ENCODE measurements at places on chromosomes 3 and 15. TPM values are rescaled to one million over a fixed set of nuclear protein-coding genes. Genes with fewer than 3 reads are reported as not detected.

SELENOT gene
- 52.1 TPM for total RNA-seq

GRCh38 chr3:138640537-138640936 is 32.0 kb downstream of the FAIM start:
- peak; percentile 5 for DNase-seq

IQCH gene
- total RNA-seq = 5.0 TPM

- DNase-seq = no peak
Observed at GRCh38 chr3:126350502-126351085, 6.6 kb downstream of the KLF15 start.

GRCh38 chr3:62605413-62606068 is 232.2 kb upstream of the FEZF2 start:
- DNase-seq = no peak

DNA sequence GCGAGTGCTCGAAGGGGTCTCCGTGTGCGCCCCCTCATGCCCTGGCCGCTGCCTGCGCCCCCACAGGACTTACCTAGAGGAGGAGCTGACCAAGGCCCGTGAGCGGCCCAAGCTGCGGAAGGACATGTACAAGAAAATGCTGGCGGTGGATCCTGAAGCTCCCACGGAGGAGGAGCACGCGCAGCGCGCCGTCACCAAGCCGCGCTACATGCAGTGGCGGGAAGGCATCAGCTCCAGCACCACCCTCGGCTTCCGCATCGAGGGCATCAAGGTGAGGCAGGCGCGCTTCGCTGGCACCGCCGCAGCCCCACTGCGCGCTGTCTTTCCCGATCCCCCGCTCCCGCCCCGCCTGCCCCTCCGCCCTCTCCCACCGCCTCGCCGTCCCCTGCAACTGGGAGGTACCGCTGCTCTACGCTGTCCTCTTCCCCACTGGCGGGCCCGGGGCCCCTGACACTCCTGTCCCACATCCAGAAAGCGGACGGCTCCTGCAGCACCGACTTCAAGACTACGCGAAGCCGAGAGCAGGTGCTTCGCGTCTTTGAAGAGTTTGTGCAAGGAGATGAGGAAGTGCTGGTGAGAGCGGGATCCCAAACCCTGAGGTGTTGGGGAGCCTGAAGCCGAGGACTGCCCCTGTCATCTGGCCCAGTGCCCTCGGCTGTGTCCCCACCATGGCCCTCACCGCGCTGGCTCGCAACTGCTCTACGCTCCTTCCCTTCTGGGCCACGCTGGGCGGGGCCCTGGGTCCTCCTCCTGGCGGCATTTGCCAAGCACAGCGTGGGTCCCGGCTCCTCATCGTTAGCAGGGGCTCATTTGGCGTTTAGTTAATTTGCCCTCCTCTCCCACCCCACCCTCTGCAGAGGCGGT is 8.5 kb downstream of the ITPKA start:
- DNase-seq = no peak

GRCh38 chr3:171995486-171995885 is 43.9 kb upstream of the FNDC3B start:
- DNase-seq = no peak

SLC9A9 gene
- total RNA-seq = 74.0 TPM

DNA sequence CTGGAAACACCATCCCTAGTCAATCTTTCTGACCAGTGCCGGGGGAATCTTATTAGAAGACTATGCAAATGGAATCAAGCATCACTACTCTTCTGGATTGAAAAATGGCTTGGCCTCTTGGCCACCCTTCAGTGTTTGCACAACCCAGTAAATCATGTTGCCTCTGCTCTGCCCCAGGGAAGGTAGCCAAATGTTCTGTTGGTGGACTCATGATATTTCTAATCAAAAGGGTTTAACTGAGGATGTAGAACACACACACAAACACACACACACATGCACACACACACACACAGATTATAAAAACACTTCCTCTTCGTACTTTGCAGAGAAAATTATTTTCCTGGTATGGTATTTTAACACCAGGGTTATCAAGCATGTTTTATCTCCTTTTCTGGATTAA is 7.9 kb downstream of the RBP2 start:
- no peak for DNase-seq

DNA sequence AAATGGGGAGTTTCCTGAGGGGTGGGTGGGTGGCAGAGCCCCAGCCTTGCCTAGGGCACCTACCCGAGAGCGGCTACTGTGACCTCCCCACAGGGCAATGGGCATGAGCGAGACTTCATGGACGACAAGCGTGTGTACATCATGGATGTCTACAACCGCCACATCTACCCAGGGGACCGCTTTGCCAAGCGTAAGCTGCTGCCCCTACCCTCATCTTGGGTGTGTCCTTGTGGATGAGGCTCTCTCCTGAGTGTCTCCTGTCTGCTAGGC is 22.6 kb downstream of the HDAC11 start:
- DNase-seq = no peak

DNA sequence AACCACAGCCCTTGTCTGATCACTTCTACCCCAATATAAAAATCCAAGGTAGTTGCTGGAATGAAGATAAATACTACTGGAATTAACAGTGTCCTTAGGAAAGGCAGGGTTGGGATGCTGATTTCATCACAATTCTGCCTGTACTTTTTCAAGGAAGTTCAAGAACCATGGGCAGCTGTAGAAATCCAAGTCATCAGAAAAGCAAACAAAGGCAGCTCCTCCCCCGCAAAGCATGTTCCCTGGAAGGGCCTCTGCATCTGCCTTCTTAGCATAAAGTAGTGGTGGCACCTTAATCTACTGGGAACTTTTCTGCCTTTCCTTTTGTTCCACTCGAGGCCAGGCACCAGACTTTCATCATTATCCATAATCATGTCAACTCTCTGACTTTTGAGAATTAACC is 54.4 kb downstream of the ERC2 start:
- DNase-seq = no peak

IQCF5 gene
- not detected for total RNA-seq

DUOXA2 gene
- not detected for total RNA-seq

RTP3 gene
- total RNA-seq = not detected

GRCh38 chr3:143109861-143110260 is 9.7 kb upstream of the CHST2 start:
- DNase-seq = no peak

DNA sequence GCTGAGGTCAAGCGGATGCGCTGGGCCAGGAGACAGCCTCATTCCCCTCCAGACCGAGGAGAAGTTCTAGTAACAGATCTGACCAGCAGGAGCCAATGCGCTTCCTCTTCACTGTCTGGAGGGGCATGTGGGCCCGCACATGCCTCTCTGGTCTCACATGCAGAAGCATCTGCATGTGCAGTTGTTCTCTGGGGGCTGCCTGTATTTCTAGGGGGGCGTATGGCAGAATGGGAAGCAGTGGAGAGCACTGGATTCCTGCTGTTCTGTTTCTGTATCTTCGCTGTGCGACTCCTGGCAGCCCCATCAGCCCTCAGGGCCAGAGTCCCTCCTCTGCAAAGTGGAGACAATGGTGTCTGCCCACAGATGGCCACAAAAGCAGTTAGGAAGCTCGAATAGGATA is 170.4 kb upstream of the IQSEC1 start:
- no peak for DNase-seq

- DNase-seq = no peak
Observed at GRCh38 chr15:72737061-72737460, 46.5 kb downstream of the ADPGK start.

GRCh38 chr3:151346292-151346691 is 16.9 kb upstream of the P2RY13 start:
- no peak for DNase-seq

RASGRF1 gene
- not detected for total RNA-seq

- no peak for DNase-seq
Observed at GRCh38 chr3:196537319-196537984, 22.3 kb upstream of the SMCO1 start.

DNA sequence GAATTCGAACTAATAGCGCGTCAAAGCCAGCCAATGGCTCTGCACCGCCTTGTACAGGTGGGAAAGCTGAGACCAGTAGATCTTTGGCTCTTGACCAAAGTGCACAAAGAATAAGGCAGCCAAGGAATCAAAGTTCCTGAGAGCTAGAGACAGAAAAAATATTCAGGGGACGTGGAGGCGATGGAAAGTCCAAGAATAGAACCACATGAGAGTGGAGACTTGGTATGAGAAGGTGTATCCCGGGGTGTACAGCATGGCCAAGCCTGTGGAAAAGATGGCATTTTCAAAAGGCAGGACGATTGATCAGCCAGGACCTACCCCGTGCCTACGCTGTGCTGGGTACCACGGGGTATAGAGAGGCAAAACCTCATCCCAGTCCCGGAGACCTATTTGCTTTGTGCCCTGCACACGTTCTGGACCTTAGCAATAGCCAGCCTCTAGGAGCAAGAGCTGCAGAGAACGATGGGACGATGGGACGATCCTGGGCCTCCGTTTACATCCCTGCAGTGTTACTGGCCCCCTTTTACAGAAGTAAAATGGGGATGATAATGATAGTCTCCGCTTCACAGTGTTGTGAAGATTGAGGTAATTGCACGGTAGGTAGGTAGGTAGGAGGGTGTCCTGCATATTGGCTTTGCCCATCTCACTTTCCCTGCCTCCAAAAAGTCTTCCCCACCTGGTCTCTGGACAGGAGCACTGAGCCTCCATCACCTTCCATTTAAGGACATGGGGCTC is 583 bp upstream of the RBSN start:
- DNase-seq = no peak

GRCh38 chr15:49625460-49626036 is 4.7 kb downstream of the DTWD1 start:
- DNase-seq = no peak

SNTN gene
- not detected for total RNA-seq

DNA sequence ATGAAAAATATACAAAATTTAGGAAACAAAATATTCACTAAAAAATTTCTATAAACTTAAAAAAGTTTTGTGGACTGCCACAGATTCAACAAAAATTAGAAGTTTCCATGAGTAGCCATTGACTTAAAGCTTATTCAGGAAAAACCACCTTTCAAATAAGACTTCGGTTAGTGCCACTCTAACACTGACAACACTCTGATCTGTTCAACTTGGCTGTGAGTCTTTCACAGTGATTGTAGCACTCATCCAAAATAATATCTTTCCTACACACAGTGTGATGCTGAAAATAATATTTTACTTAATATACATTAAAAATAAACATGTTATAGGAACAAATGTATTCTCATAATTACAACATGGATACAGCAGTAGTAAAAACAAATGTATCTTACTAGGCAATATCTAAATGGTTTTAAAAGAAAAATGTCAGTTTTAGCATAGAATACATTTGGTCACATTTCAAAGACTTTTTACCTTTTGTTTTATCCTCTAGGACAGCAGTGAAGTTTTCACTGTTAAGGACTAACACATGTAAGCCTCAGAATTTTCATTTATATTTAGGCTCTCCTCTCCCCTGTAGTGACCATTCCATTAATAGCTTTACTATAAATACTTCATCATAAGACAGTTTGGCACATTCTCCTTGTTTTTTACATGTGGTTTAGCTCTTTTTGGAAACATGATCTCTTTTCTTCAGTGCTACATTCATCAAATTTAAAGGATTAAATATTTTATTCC is at the start of gene ASB14:
TSS of gene ASB14 (minus strand) at position 527 of the 738 bp plus-strand sequence. CDS start 652 bp downstream, outside the sequence.
- no peak for DNase-seq

- no peak for DNase-seq
Observed at GRCh38 chr3:7249493-7250076, 388.7 kb downstream of the GRM7 start.

DNA sequence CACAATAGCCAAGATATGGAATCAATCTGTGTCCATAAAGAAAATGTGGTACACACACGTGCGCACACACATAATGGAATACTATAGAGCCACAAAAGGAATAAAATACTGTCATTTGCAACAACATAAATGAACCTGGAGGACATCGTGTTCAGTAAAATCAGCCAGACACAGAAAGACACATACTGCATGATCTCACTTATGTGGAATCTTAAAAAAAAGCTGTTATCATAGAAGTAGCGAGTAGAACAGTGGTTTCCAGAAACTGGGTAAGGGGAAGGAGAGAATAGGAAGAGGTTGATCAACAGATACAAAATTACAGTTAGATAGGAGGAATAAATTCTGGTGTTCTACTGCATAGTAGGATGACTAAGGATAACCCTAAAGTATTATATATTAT is 11.1 kb downstream of the ATOSA start:
- DNase-seq = peak; percentile 69

GRCh38 chr3:3778641-3779270 is 20.5 kb upstream of the LRRN1 start:
- no peak for DNase-seq

DNA sequence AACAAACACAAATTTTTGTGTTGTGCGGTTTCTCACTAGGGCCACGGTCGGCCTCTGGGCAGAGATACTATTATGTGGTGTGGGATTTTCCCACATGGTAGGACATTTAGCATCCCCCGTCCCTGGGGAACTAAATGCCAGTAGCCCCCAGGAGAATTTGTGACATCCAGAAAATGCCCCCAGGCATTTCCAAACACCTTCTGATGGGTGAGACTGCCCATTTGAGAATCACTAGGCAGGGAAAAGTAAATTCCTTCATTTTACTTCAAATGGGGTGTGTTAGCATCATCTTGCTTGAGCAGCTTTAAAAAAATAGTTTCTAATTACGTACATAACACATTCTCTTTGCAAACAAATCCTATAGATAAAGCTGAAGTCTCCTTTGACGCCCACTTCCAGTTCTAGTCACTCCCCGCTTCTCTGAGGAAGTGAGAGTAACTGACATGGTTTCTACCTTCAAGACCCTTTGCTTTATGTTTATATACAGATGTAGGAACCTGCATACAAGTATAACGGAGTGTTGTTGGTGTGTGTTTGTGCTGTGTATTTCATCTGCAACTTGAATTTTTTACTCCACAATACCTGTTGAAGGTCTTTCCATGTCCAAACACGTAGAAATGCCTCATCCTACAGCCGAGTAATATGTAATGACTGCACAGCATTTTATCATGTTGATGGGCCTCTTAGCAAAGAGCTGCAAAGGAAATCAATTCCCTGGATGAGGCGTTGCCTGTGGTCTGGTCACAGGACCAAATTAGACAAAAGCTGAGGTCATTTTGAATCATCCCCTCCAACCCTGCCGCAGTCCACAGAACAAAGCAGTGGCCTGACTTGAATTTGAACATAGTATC is 31.4 kb upstream of the ZBTB38 start:
- peak; percentile 68 for DNase-seq

- no peak for DNase-seq
Observed at GRCh38 chr15:100951965-100952364, 32.8 kb downstream of the LRRK1 start.

GRCh38 chr15:65653341-65653740 is 31.6 kb downstream of the SLC24A1 start:
- DNase-seq = peak; percentile 38

- peak; percentile 52 for DNase-seq
Observed at GRCh38 chr15:48965972-48966371, 2.3 kb upstream of the SHC4 start.

PIERCE2 gene
- total RNA-seq = 3.1 TPM

NFKBIZ gene
- 15.4 TPM for total RNA-seq

DNA sequence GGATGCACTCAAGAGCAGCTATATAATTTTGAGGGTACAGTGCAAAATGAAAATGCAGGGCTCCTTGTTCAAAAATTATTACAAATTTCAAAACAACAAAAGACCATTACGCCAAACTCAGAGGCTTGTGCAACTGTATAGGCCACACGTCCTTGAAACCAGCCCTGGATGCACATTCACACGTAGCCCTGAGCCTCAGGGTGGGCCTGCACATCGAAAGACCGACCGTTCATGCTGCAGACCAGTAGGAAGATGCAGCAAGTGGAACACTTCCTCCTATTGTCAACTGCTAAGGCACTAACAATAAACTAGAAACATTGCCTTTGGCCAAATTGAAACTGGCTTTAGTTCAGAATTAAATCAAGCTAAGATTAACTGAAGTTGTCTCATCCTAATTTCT is 174.7 kb downstream of the SHOX2 start:
- no peak for DNase-seq

DAZL gene
- not detected for total RNA-seq

CD86 gene
- total RNA-seq = not detected
